Large intestine (tissue), 12 donors: ENCODE measurements at places on chromosomes 5 and 9. TPM values are rescaled to one million over a fixed set of nuclear protein-coding genes. Genes with fewer than 3 reads are reported as not detected.

The FAM81B gene
- 0.39 TPM for polyA plus RNA-seq

DNA sequence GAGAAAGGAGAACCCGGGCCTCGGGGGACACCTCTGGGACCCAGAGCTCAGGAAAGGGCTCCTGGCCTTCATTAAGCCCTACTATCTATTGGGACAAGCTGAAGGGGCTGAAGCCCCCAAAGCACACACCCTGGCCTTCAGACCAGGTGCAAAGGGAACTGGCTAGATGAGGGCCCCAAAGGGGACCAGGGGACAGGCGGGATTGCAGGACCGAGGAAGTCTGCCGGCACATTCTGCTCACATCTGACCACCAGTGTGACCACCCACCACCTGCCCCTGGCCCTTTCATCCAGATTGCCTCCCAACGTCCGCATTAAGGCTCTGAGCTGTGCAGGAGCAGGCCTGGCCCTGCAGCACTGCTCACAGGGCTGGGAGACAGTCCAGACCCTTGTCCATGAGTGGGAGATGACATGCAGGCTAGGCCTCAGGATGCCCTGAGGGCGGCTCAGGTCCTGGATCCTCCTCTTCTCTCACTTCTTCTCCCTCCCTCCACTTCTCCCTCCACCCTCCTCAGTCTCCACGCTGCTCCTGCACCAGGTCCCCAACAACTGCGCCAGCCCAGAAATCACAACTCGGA, 19.2 kb downstream of the PSD2 start:
- no peaks in the 10 kb centered on the region for H3K4me1 ChIP-seq
- peaks cover 5% of the 10 kb centered on the region for H3K27me3 ChIP-seq
- no peak for DNase-seq
- no peak overlapping the region for H3K4me3 ChIP-seq
- H3K27ac ChIP-seq, result no peak overlapping the region
- no peaks in the 10 kb centered on the region for H3K36me3 ChIP-seq

- no peak overlapping the region for H3K27ac ChIP-seq
- DNase-seq, result no peak
- no peak overlapping the region for H3K4me3 ChIP-seq
- no peaks in the 10 kb centered on the region for H3K4me1 ChIP-seq
Measured at GRCh38 chr5:39570403-39571027, 145.7 kb upstream of the DAB2 start.

- DNase-seq, result peak; percentile 70
- no peak overlapping the region for H3K4me3 ChIP-seq
- no peaks in the 10 kb centered on the region for H3K36me3 ChIP-seq
- H3K27me3 ChIP-seq, result peaks cover 6% of the 10 kb centered on the region
- peak overlapping the region; percentile 48 for H3K27ac ChIP-seq
Measured at GRCh38 chr9:70601000-70601951, 186.8 kb upstream of the KLF9 start.

The LRRC19 gene
- 83.7 TPM for polyA plus RNA-seq

The TPPP gene
- polyA plus RNA-seq, result 8.8 TPM

The SGCD gene
- polyA plus RNA-seq, result 9.0 TPM

DNA sequence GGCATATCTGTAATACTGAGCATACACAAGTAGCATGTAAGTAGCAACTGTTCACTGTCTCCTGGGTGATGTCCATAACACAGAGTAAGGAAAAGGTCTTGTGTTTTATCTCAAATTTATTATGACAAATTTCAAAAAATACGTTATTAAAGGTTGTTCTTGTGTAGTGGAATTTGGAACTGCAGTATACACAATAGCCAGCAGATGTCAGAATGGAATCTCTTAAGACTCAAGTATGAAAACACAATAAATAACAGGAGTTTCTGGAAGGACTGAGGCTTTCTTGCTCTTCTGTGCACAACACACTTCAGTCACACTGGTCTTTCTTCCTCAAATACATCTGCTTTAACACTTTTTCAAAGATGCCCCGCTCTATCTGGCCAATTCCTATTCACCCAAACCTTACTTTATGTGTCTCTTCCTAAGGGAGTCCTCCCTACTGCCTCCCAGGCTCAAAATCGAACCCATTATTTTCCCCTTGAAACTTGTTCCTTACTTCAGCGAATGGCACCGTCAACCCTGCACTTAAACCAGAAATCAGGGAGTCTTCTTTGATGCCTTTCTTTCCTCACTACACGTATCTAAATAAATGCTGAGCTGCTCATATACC, 6.5 kb upstream of the FBXO10 start:
- H3K4me1 ChIP-seq, result no peaks in the 10 kb centered on the region
- peaks cover 37% of the 10 kb centered on the region for H3K36me3 ChIP-seq

GRCh38 chr5:177493795-177494345, 3.5 kb downstream of the PDLIM7 start:
- H3K27ac ChIP-seq, result peak overlapping the region; percentile 87
- H3K4me1 ChIP-seq, result peaks cover 26% of the 10 kb centered on the region
- H3K27me3 ChIP-seq, result peaks cover 13% of the 10 kb centered on the region

DNA sequence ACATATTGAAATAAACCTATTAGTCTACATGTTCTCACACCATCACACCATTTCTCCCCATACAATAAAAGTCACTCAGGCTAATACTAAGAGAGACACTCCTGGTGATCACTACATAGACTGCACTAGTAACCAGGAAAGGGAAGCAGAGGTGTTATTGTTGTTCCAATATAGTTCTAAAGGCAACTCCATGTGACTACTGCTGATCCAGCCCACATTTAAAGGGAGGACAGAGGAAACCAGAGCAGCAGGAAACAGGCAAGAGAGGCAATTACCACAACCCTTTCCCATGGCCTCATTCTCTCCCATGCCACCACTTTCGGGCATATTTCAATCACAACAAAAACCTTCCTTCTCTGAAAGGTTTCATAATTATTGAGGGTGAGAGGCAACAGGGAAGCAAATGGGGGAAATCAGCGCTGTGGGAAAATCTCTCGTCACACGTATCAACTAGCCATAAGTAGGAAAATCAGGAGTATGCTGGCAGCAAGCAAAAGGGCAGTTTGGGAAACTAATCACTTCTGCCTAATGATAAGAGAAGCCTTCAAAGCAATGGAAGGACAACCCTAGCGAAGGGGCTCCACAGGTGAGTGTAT, 1.8 kb downstream of the UBAP2 start:
- peak overlapping the region; percentile 32 for H3K27ac ChIP-seq
- peak overlapping the region; percentile 90 for H3K4me3 ChIP-seq

The LCN15 gene
- polyA plus RNA-seq, result 14.0 TPM
